ENCODE measurements at places on chromosomes 16 and 17.

- peak; percentile 91 for DNase-seq
Observed at GRCh38 chr16:71360378-71360777, 1.9 kb downstream of the CALB2 start.

GRCh38 chr16:80664786-80665185, 124.0 kb downstream of the DYNLRB2 start:
- no peak for DNase-seq

DNA sequence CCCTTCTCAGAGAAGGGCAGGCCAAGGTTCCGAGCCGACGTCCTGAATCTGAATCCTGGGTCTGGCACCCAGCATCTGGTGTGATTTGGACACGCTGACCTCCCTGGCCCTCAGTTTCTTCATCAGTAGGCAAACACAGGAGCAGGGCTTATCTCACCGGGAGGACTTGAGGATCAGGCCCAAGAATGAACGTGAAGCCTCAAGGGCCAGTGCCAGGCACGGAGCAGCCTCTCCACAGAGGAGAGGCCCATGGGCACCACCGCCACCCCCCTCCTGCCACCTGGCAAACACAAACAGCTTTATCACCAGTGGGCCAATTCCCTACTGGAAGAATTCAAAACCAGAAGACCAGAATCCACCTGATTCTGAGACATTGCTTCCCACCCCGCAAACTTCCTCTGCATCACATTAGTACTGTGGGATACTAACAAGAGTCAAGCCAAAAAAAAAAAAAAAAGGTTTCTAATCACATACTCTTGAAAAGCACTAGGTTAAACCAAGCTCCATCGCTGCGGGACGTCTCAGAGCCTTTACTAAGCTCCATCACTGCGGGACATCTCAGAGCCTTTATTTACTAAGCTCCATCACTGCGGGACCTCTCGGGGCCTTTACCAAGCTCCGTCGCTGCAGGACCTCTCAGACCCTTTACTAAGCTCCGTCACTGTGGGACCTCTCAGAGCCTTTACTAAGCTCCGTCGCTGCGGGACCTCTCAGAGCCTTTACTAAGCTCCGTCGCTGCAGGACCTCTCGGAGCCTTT, 68.0 kb upstream of the DOC2B start:
- DNase-seq, result no peak

DNA sequence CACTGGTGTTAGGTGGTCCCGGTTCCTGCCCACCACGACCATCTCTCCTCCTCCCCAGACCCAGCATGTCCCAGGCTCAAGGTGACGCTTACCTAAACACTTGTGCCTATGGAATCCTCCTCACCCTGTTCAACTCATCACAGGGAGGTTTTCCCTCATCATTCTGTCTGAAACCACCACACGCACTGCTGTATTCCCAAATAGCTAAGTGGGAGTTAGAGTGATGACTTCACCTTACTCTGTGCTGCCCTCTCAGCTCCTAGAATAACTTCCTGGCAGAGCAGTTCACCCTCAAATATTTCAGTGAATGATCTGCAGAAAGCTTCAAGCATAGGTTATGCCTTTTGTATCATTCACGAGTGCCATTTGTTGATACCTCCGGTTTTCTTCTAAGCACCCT, 216.5 kb downstream of the CPPED1 start:
- DNase-seq, result no peak

GRCh38 chr16:25988084-25988483, 296.3 kb downstream of the HS3ST4 start:
- no peak for DNase-seq

GRCh38 chr16:1909561-1910231, 8.5 kb downstream of the HS3ST6 start:
- no peak for DNase-seq

DNA sequence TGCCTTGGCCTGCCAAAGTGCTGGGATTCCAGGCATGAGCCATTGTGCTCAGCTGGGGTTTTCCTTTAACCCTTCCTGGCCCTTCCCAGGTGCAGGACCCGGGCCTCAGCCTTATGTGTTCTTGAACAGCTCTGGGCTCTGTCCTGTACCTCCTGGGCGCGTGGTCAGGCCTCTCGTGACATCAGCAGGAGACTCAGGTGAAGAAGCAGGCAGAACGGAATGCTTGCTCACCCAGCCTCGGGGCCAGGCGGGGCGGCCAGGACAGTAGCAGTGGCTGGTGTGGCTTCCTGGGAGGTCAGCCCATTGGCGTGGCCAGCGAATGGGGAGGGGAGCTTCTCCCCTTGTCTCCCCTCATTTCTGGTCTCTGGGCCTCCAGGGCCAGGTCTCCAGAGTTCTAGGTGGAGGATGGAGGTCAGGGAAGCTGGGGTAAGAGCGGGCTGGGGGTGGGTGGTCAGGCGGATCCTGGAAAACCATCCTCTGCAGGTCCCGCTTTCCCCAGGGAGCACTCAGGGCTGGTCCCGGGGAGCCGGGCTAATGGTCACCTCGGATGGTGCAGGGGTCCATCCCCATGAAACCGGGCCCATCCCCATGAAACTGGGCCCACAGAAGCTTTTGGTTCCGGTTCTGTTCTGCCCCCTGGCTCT, 281.5 kb downstream of the SEC14L1 start:
- peak; percentile 96 for DNase-seq

DNA sequence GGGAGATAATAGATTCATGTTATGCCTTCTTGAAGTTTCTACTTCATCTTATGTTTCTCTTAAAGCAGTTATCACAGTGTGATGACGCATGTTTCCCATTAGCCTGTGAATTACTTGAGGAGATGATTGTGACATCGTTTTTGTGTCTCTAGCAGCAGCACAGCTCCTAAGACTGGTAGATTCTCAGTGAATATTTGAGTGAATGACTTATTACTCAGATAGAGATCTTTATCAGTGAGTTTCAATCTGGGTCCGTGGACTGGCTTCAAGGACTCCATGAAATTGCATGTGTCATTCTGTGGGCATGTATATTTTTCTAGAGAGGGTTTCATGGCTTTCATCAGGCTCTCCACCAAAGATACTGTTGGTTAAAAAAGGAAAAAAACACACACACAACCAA, 29.9 kb downstream of the YPEL2 start:
- DNase-seq, result peak; percentile 55

DNA sequence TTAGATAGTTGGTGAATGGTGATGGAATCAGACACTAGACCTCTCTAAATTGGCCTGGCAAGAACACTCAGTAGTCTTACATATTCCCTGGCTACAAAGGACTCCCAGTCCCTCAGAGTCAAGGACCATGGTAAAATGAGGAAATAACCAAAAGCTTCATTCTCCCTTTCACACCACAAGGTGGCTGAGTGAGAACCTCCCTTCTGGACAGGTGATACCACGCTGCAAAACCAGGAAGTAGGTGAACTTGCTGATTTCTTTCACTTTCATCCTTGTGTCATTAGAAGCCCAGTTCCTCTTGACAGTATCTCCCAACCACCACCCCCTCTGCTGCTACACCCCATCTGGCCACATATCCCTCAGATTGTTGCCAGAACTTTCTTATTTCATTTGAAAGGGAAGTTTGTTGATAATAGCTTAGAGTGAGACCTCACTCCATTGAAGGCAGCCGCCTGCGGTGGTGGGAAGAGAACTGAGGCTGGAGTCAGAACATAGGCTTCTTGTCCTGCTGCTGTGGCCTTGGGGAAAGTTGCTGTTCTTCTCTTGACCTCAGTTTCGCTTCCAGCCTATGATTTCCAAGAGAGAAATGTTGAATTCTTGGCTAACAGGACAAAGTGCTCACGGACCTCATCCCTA, 290.6 kb upstream of the CCL2 start:
- DNase-seq, result peak; percentile 37

- no peak for DNase-seq
Observed at GRCh38 chr16:81327011-81327410, 12.2 kb downstream of the GAN start.

GRCh38 chr16:82150549-82150948, 19.5 kb downstream of the MPHOSPH6 start:
- DNase-seq, result no peak

DNA sequence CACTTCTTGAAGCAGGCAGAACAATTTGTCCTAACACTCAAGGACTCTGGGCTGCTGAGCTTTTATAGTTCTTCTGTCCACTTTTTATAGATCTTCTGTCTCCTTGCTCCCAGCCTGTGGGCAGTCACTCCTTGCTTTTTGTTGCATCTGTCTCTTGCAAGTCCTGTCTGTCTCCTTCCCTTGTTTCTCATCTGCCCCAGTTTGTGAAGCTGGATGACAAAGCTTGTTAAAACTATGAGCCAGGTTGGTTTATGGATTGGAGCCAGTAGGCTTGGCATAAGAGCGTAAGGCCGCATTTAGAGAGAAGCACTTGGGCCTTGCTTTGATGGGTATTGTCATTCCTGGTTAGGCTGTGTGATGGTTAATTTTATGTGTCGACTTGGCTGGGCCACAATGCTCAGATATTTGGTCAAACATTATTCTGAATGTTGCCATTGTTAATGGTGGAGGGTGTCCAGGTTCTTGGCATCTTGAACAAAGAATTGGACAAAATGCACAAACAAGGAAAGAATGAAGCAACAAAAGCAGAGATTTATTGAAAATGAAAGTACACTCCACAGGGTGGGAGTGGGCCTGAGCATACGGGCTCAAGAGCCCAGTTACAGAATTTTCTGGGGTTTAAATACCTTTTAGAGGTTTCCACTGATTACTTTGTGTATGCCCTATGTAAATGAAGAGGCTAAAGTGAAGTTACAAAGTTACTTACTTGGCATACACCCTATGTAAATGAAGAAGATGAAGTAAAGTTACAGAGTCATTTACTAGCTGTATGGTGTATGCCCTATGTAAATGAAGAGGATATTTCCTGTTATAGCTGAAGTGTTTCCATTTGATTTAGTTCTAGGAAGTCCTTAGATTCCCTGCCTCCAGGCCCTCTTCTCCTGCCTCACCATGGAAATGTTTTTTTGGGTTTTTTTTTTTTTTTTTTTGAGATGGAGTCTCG, 8.0 kb upstream of the CPPED1 start:
- no peak for DNase-seq

- no peak for DNase-seq
Observed at GRCh38 chr17:50470426-50470825, 1.7 kb upstream of the CHAD start.

DNA sequence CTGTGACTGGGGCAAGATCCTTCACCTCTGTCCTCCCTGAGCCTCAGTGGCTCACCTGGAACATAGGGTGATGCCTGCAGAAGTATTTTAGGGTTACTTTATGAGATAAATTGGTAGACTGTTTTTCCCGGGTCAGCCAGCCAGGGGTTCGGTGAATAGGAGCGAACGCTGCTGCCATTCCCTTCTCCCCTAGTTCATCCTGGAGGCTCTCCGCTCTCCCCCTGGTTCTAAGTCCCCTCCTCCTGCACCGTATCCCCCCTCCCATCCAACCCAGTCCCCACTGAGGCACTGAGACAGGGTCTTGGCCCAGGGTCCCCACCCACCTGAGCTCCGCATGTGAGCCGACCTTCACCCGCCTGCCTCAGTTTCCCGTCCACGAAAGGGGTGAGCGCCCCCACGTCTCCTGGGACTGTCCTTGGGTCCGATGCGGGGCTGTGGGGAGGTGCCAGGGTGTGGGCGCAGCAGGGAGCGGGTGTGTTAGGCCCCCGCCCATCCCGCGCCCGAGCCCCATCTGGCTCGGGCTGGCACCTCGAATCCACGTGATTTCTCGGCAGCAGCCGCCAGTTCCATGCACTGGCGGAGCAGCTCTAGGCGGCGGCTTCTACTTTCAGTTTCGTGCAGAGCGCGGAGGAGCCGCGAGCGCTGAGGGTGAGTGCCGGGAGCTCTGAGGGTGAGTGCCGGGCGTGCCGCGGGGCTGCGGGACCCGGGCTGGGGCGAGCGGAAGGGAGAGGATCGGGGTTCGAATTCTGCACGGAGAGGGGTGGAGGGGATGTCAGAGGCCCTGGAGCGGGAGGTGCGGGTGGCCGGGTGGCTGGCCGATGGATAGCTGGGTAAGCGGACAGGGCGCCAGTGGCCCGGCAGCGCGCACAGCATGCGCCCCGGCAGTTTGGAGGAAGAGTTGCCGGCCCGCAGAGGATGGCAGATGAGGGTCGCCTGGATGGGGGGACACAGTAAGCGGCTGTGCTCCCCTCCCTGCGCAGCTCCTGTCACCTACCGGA, at the start of gene NLRC5:
Gene NLRC5, plus strand, starts transcription at position 610 of the 998 bp plus-strand sequence. CDS start 31,156 bp downstream, outside the sequence.
- DNase-seq, result peak; percentile 84

DNA sequence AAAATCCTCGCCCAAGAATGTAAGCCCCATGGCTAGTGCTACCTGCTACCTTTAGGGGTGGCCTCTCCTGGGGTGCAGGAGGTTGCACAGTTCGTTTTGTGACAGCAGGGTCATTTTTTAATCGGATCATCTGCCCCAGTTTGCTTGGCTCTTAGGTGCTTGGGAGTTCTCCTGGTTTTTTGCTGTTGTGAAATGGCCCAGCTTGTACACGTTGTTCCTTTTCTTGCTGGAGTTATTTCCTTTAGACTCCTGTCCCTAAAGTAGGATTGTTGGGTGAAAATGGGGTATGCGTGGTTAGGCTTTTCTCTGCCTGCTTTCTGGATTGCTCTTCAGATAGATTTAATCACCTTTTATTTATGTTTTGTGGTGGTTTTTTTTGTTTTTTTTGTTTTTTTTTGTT, 25.8 kb downstream of the ABCC1 start:
- no peak for DNase-seq

GRCh38 chr16:89918453-89919347, at the start of gene MC1R:
Gene MC1R (plus strand): TSS chr16:89918862. CDS start chr16:89919259, 397 bp downstream.
- DNase-seq, result peak; percentile 33

DNA sequence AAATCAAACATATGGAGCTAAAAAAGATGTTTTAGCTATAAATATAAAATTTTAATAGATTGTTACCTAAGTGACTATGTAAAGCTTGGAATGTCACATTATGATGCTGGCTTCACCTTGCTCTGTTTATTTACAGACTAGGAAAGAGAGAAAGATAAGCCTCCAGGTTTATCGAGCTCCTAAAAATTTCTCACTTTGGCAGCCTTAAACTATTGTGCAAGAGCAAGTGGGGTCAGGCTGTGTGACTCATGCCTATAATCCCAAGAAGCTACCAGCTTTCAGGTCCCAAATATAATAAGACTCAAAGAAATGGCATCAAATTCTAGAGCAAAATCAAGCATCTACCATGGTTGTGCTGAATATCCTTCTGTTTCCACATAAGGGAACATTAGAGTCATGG, 34.3 kb upstream of the PRSS54 start:
- DNase-seq, result no peak

- DNase-seq, result no peak
Observed at GRCh38 chr17:4014148-4014927, 50.1 kb upstream of the ATP2A3 start.

- DNase-seq, result peak; percentile 66
Observed at GRCh38 chr16:15434425-15435215, at the start of gene BMERB1. Gene BMERB1 (plus strand): TSS chr16:15434588. CDS start chr16:15434654, 66 bp downstream.

Measured in kidney tubule cell (primary cell).